ENCODE measurements at places on chromosomes 3 and 15.

GRCh38 chr3:108415661-108416060 is 94.7 kb downstream of the MYH15 start:
- DNase-seq, result no peak

DNA sequence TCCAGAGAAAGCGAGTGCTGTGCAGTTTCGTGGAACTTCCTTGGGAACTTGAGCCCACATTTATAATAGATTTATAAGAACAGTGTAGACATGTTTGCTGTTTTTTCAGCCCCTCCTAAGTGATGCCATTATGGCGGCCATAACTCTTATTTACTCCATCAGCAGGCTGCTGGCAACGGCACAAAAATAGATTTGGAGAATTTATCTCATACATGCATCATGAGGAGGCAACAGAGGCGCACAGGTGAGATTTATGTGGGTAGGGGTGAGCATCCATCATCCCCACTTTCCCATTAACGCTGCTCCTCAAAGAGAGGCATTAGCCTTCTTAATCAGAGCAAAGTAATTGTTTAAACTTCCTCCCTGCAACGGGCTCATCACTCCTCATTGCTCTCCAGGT is 182.5 kb downstream of the RAB11A start:
- DNase-seq, result no peak

DNA sequence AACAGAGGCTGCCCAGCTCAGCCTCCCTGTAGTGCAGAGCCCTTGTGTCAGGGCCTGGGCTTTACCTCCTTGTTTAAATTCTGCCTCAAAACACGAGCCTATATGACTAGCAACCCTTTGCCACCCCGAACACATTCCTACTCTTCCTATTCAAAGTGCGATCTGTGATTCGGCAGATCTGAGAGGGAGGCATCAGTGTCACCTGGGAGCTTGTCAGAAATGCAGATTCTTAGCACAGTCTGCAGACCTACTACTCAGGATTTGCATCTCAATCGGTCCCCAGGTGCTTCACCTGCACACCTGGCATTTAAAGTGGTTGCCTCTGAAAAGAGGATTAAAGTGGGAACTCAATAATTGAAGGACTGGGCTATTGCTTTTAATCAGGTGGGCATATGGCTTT is 273.2 kb upstream of the TOPAZ1 start:
- DNase-seq, result no peak

DNA sequence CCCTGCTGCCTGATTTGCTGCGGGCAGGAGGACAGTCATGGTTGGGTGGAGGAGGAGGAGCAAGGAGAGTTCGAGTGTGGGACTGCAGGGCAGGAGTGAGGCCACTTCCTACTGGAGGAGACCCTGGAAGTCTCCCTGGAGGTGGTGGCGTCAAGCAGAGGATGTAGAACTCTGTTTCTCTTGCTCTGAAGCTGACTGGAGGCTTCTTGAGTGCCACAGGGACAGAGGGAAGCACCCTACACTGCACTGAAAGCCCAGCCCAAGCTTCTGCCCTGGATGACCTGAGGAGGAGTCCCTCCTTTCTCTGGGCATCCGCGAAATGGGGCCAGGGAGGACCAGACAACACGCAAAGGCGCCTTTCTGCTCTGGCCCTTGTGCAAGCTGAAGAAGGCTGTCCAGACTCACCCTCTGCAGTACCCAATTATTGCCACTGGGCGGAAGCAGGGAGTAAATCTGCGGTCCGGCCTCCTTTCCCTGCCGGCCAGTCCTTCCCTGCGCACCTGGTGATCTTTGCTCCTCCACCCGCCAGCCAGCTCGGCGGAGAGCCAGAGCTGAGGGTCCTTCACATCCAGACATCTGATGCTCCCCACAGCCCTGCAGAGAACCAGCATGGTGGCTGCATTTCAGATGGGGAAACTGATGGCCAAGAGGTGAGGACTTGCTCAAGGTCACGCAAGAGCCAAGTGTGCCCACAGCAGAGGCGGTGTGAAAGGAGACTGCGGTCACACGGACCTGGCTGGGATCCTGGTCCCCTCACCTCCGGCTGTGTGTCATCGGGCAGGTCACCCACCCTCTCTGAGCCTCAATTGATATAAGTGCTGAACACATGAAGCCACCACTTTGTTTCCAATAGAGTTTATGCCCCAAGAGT is 207.1 kb downstream of the TBC1D2B start:
- peak; percentile 8 for DNase-seq

DNA sequence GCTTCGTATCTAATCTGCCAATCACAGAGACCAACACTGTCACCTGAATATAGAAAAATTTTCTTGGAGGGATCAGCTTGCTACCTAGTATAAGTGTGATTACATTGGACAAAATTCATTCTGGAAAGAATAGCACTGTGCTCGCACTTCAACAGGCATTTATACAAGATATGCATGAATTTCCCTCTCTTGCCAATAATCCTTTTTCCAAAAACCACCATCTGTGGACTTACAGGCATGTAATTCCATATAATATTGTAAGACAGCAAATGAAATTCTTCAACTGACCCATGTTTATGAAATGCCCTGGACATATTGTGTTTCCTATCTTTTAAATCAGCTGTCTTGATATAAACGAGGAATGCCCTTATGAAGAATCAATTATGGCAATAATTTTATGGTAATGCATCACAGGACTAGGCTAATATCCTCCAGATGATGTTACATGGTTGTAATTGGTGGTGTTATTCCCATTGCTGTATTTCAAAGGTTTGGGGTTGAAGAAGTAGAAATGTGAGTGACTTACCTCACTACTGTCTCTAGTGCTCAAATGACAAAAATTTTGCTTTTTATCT is 861.4 kb upstream of the NECTIN3 start:
- no peak for DNase-seq

- no peak for DNase-seq
Observed at GRCh38 chr15:96073908-96074307, 256.6 kb upstream of the NR2F2 start.

- no peak for DNase-seq
Observed at GRCh38 chr15:95658799-95659198, 671.7 kb upstream of the NR2F2 start.

DNA sequence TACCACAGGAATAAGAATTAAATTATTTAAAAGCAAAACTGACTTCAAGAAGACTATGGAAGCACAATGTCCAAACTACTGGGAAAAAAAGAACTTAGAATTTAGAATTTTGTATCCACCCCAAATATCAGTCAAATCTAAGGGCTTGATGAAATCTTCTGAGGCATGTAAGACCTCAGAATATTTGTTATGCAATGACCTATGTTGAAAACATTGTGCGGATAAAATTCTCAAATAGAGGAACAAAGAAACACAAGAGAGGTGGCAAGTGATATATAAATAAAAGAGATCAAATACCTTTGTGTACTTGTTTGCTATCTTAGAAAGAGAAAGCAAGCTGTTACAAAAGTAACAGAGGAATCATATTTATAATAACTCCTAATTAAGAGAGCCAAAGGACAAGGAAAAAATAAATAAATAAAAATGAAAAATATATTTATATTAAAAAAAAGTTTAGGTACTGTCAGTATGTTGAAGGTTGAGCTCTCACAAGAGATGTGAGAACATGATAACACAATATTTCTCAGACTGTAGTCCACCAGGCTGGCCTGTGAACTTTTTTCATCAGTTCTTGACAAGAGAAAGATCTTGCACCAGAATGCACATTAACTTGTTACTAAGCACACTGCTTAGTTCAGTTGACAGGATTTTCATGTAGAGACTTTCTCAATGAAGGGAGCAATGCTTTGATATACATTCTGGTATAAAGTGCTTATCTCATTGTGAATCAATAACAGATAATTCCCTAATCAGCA is 50.0 kb downstream of the CPA3 start:
- DNase-seq, result no peak

DNA sequence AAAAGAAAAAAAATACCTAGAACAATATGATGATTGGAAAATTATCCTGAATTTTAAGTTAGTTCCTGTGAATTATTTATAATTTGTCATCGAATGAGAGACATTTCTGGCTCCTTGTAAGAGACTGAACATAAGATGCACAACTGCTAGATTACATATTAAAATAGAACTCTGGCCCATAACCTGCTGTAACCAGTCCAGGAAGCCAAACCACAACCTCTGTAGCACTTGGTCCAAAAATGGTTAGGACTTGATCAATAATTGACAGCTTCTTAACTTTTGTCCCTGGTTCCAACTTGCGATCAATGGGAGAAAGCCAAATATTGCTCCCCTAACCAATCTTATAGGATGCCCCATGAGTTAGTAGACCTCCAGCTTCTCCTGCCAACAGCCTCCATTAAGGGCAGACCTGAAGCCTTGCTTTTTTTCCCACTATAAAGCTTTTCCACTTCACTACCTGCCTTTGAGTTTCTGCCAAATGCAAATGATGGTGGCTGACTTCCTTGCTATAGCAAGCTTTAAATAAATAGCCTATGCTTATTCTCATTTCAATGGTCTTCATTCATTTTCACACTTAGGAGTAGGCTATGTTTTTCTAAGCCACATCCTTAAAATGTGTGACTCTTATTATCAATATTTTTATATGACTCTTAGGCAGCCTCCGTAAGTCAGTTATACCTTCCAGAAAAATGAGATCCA is 224.0 kb upstream of the ARHGEF26 start:
- no peak for DNase-seq
